ENCODE measurements at places on chromosomes 13 and 19.

- no peak overlapping the region for H3K27ac ChIP-seq
- no peaks in the 10 kb centered on the region for H3K36me3 ChIP-seq
- no peak overlapping the region for H3K4me3 ChIP-seq
- DNase-seq = no peak
- H3K27me3 ChIP-seq = no peaks in the 10 kb centered on the region
These were observed 44.0 kb downstream of the ATP11A start for GRCh38 chr13:112733661-112734379.

DNA sequence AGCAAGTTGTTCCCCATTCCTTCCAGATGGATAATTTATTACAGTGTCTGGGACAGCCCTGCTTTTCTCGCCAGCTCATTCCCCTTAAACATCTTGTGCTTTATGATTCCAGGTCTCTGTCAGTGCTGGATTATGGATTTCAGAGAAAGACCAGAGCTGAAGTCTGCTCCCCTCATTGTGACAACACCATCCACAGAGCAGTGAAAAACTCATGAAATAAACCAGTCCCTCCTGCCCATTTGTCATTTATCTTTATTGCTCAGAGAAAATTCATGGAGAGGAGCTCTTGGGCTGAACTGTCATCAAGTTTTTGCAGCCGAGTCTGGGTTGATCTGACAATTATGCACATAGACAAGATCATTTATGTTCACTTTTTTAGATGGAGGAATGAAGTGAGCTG is 92.7 kb upstream of the GPR12 start:
- H3K36me3 ChIP-seq = no peaks in the 10 kb centered on the region
- H3K27ac ChIP-seq = no peak overlapping the region
- no peak for DNase-seq
- H3K4me3 ChIP-seq = no peak overlapping the region
- H3K4me1 ChIP-seq = no peaks in the 10 kb centered on the region

- no peak for DNase-seq
- H3K36me3 ChIP-seq = no peaks in the 10 kb centered on the region
- H3K4me1 ChIP-seq = no peaks in the 10 kb centered on the region
- H3K4me3 ChIP-seq = no peak overlapping the region
These were observed 34.6 kb downstream of the MYH14 start for GRCh38 chr19:50238043-50238442.

- no peak overlapping the region for H3K27ac ChIP-seq
- H3K36me3 ChIP-seq = no peaks in the 10 kb centered on the region
- H3K4me1 ChIP-seq = no peaks in the 10 kb centered on the region
- H3K27me3 ChIP-seq = no peaks in the 10 kb centered on the region
- no peak overlapping the region for H3K4me3 ChIP-seq
These were observed 9.9 kb downstream of the IRF2BP1 start for GRCh38 chr19:45876161-45876410.

GRCh38 chr13:24745861-24746617 is 17.9 kb upstream of the RNF17 start:
- H3K4me1 ChIP-seq = no peaks in the 10 kb centered on the region
- H3K36me3 ChIP-seq = no peaks in the 10 kb centered on the region
- no peak for DNase-seq

GRCh38 chr19:33715462-33715861 is 81.2 kb upstream of the KCTD15 start:
- H3K4me3 ChIP-seq = no peak overlapping the region
- H3K27me3 ChIP-seq = no peaks in the 10 kb centered on the region
- no peak for DNase-seq
- H3K4me1 ChIP-seq = no peaks in the 10 kb centered on the region
- H3K36me3 ChIP-seq = no peaks in the 10 kb centered on the region

DNA sequence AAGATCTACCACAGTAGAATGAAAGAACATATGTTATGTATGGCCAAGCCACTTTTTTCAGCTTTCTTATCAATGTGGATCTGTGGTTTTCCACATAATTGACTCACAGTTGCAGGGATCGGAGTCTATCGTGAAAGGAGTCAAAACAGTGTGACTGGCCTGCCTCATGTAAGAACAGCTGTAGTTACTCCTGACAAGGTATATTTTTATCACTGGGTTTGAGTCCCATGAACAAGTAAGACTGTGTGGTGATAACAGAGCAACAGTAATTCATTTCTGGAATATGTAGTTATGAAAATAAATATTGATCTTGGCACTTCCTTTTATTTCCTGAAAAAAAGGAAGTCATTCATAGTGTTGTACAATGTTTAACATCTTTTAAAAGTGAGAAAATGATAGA is 416.6 kb downstream of the KLF12 start:
- DNase-seq = no peak
- no peak overlapping the region for H3K27ac ChIP-seq
- no peaks in the 10 kb centered on the region for H3K4me1 ChIP-seq
- H3K4me3 ChIP-seq = no peak overlapping the region
- H3K27me3 ChIP-seq = no peaks in the 10 kb centered on the region

DNA sequence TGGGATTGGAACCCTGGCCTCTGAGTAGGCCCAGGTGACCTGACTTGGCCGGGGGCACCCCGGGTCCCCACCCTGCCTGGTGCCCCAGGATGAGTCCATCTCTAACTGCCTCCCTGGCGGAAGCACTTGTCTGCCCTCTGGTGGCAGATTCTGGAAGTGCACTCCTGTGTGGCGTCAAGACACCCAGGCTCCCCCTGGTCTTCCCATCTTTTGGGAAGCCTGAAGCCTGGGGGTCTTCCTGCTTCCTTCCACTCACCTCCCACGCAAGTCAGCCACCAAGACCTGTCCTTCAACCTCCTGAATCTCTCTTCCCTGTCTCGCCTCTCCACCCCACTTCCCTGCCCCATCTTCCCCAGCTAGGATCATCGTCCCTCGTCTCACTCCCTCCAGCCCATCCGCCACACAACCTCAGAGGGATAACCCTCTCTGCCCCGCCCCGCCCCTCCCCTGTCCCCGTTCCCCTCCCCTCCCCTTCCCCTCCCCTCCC is 7.4 kb downstream of the RABAC1 start:
- H3K27ac ChIP-seq = no peak overlapping the region
- H3K4me1 ChIP-seq = no peaks in the 10 kb centered on the region
- no peak overlapping the region for H3K4me3 ChIP-seq

DNA sequence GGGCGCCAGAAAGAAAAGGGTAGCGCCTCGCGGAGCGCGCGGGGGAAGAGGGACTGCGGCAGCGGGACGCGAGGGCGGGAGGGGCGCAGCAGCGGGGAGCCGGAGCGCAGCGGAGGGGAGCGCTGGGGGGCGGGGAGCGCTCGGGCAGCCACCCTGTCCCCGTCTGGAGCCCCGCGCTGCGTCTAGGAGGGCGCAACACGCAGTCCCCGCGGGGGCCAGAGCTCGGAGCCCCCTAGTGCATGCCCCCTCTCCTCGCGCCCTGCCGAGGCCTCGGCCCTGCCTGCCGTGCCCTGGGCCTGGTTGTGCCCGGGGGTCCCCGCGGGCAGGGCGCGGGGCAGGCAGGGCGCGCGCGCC is 37.9 kb downstream of the SOX1 start:
- peaks cover 62% of the 10 kb centered on the region for H3K27me3 ChIP-seq
- H3K36me3 ChIP-seq = no peaks in the 10 kb centered on the region
- no peak for DNase-seq
- H3K4me1 ChIP-seq = no peaks in the 10 kb centered on the region
- H3K4me3 ChIP-seq = no peak overlapping the region
- no peak overlapping the region for H3K27ac ChIP-seq

DNA sequence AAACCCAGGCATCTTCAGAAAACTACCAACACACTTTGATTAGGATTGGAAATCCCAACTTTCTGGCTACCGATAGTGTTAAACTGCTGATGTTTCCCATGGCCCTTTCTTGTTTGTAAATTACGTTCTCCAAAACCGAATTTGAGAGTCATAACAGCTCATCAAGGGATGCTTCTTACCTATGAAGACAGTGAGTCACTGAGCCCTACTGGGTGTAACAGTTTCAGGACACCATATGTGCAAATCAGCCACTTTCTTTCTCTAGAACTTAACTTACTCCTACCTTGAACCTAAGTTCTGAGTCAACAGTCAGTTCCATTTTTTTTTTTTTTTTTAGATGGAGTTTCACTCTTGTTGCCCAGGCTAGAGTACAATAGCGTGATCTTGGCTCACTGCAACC is 410.1 kb upstream of the TSHZ3 start:
- no peak overlapping the region for H3K27ac ChIP-seq
- H3K27me3 ChIP-seq = no peaks in the 10 kb centered on the region
- H3K36me3 ChIP-seq = no peaks in the 10 kb centered on the region
- no peak overlapping the region for H3K4me3 ChIP-seq
- no peaks in the 10 kb centered on the region for H3K4me1 ChIP-seq

DNA sequence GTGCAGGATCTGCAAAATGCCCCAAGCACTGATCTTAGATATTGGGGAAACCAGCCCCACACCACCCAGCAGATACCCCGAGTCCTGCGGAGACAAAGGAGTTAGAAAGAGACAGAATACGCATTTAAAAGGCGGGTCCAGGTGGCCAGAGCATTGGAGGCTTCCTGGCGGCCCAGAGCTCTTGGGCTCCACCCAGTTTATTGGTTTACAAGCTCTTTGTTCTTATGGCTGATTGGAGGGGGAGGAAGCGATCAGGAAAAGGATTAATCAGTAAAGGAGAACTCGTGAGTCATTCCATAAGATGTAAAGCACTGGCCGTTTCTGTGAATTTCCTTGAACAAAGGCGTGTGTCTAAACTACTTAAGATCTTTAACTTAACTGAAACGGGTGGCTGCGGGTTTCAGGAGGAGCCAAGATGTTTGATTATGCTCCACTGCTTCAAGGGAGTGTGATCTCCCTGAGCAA is 926 bp downstream of the ZNF587 start:
- H3K27me3 ChIP-seq = no peaks in the 10 kb centered on the region
- H3K36me3 ChIP-seq = no peaks in the 10 kb centered on the region
- DNase-seq = no peak

- H3K4me3 ChIP-seq = no peak overlapping the region
- H3K27me3 ChIP-seq = no peaks in the 10 kb centered on the region
- no peak overlapping the region for H3K27ac ChIP-seq
- H3K36me3 ChIP-seq = no peaks in the 10 kb centered on the region
- no peaks in the 10 kb centered on the region for H3K4me1 ChIP-seq
These were observed 435.3 kb upstream of the NBEA start for GRCh38 chr13:34506796-34507195.

DNA sequence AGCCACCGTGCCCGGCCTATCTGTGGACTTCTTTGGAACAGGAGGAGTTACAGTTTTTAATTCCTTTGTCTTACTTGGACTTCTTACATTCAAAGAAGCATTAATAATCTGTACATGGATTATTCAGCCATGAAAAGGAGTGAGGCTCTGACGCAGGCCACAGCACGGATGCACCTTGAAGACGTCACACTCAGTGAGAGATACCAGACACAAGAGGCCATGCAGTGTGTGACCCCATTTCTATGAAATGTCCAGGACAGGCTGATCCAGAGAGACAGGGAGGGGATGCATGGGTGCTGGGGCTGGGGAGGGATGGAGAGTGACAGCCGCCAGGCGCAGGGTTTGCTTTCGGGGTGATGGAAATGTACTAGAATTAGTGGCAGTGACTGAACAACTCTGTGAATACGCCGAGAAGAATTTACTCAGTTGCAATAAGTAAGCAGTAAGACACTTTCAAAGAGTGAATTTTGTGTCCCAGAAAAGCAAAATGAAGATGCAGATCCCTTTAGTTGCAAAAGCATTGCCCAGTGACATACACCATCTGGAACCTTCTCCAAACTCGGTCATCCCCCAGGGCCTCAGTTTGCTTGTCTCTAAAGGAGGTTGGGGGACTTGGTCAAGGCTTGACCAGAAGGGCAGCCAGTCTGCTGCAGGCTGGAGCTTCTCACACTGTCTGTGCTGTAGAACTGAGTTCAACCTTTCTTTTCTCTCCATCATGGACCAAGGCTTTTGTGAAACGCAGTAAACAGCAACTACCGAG is 25.3 kb downstream of the PIP5K1C start:
- H3K4me3 ChIP-seq = no peak overlapping the region
- no peak overlapping the region for H3K27ac ChIP-seq

DNA sequence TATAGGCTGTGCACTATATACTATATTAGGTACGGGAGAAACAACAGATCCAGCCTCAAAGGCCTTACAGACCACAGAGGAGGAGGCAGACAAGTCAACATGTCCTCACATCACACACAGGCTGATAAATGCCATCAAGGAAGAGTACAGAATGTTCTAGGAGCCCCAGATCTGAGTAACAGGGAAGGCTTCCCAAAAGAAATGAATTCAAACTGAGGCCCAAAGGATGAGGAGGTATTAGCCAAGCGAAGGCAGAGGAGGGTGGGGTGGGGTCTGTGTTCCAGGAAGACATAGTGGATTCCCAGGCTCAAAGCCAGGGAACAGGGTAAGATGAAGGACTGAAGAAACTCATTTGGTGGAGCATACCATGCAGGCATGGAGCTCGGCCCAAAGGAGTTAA is 55.1 kb downstream of the RXFP2 start:
- no peak overlapping the region for H3K4me3 ChIP-seq
- H3K4me1 ChIP-seq = no peaks in the 10 kb centered on the region
- H3K27ac ChIP-seq = no peak overlapping the region
- no peaks in the 10 kb centered on the region for H3K36me3 ChIP-seq
- no peaks in the 10 kb centered on the region for H3K27me3 ChIP-seq

DNA sequence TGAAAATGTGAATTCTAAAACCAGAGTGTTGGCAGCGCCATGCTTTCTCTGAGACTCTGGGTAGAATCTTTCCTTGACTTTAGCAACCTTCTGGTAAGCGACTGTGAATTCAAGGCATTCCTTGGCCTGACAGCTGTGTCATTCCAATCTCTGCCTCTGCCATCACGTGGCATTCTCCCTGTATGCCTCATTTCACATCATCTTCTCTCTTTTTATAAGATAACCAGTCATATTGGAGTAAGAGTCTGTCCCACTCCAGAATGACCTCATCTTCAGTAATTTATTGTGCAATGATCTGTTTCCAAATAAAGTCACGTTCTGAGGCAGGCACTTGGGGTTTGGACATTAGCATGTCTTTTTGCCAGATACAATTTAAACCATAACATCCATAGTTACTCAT is 103.4 kb upstream of the POSTN start:
- no peak overlapping the region for H3K27ac ChIP-seq
- H3K4me1 ChIP-seq = no peaks in the 10 kb centered on the region
- no peak for DNase-seq

GRCh38 chr19:48635263-48635965 is 1.8 kb downstream of the DBP start:
- H3K4me3 ChIP-seq = no peak overlapping the region
- H3K36me3 ChIP-seq = peaks cover 7% of the 10 kb centered on the region
- H3K27me3 ChIP-seq = no peaks in the 10 kb centered on the region

GRCh38 chr19:35571406-35571965 is 8.0 kb upstream of the ATP4A start:
- DNase-seq = no peak
- H3K4me3 ChIP-seq = no peak overlapping the region
- H3K4me1 ChIP-seq = peaks cover 15% of the 10 kb centered on the region
- no peaks in the 10 kb centered on the region for H3K36me3 ChIP-seq
- no peaks in the 10 kb centered on the region for H3K27me3 ChIP-seq

DNA sequence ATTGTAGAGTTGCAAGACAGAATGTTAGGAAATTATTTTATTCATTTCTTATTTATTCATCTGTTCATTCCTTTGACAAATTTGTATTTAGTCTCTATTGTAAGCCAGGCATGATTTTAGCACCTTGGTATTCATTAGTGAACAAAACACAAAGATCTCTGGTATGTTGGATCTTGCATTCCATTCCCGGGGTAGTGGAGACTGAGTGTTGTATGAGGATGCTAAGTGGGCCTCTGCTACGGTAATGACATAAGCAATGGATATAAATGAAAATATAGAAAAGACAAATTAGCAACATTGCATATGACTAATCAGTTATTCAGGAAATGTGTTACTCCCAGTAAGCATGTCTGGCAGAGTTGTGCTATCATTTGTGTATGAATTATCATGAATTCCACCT is 449.3 kb downstream of the PCDH17 start:
- H3K27me3 ChIP-seq = no peaks in the 10 kb centered on the region
- DNase-seq = no peak
- no peak overlapping the region for H3K4me3 ChIP-seq
- H3K4me1 ChIP-seq = no peaks in the 10 kb centered on the region
- H3K27ac ChIP-seq = no peak overlapping the region
- H3K36me3 ChIP-seq = no peaks in the 10 kb centered on the region
